ENCODE measurements at places on chromosomes 7 and 10.

DNA sequence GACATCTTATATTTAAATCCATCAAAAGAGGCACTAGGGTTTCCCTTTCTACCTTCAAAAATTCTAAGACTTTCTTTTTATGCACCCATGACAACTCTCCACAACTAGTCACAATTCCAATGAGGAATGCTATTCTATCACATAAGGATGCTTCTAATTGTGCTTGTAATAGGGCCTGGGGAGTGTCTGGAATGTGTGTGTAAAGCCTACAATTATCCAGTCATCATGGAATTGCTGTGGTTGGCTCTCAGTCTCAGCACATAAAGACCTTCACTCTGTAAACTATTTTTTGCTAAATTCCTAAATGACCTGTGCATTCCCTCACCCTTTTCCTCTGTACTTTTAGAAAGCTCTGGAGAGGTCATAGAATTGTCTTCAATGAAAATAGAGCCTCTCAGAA, 86.7 kb downstream of the EPDR1 start:
- no peak for DNase-seq

GRCh38 chr10:54800741-54801421, at the start of gene PCDH15:
Gene PCDH15 (minus strand): TSS chr10:54801231. CDS start chr10:54664262, 136,969 bp downstream.
- peak; percentile 0 for DNase-seq

DNA sequence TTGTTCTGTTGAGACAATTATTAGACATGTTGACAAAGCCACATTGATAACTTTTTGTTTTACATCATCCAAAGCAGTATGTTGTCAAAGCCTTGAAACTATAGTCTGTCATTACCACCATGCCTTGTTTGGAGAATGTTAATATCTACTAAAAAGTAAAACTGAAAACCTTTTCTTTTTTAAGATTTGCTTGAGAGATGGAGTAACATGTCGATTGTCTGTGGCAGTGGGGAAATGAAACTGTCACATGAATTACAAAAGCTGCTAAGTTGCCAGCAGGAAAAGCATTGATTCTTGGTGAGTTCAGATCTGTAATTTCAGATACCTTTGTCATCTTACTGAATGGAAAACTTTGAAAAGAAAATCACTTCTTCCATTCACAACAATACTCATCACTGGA, 69.1 kb downstream of the TFPI2 start:
- no peak for DNase-seq

GRCh38 chr10:80454513-80455460, 677 bp downstream of the TSPAN14 start:
- no peak for DNase-seq

GRCh38 chr10:119473771-119474170, 68.7 kb downstream of the RGS10 start:
- DNase-seq: no peak

DNA sequence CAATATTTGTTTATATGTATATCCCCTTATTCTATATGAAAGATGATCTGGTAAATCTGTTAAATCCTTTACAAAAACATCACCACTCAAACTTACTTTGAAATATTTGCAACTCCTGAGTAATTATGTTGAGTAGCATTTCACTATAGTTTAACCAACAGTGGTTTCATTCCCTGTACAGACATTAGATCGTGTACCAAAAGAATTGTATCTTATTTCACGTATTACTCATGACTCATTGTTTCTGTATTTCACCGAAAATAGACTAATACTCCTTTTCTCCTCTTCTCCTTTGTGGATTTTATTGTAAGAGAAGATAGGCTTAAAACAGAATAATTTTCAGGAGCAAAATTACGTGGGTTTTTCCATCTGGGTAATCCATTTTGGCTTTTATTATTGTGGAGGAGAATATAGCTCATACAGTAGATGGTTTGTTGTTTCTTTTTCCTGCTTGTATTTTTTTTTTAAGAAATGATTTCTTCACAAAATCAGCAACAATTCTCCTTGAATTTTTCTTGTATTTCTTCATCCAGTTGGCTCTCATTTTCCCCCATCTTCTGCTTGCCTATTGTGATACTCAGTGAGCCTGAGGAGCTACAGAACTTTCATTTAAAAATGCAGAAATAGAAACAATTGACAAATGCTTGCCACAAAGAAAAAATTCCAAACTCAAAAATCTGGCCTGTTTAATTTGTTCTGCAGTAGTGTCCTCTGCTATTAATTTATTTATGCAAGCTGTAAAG, 90.6 kb upstream of the OIT3 start:
- no peak for DNase-seq

DNA sequence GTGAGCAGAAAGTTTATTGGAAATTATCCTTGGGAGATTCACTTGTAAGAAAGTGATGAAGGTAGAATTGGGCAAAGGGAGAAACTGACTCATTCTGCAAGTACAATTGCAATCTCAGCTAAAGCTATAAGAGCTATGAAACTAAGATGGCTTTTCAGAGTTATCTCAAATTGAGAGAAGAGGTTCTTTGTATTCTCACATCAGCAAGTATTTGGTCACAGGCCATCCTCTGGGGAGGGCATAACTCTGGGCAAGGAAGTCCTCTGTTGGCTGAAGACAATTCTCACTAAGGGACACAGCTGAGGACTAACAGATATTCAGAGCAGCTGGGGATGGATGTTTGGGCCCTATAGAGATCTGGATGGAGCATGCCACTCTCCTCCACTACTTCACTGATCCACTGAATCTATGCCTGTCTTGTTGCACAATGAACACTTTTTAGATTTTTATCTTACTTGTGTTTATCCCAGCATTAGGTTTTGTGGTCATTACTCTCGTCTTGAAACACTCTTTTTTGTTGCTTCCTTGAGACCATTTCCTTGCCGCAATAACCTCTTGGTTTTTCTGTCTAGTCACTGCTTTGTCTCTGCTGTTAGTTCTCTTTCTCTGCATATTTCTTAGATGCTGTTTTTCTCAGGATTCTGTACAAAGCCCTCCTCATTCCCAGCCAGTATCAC, 115.1 kb downstream of the GNAI1 start:
- no peak for DNase-seq

GRCh38 chr7:30881448-30881847, 30.2 kb upstream of the AQP1 start:
- DNase-seq: no peak

DNA sequence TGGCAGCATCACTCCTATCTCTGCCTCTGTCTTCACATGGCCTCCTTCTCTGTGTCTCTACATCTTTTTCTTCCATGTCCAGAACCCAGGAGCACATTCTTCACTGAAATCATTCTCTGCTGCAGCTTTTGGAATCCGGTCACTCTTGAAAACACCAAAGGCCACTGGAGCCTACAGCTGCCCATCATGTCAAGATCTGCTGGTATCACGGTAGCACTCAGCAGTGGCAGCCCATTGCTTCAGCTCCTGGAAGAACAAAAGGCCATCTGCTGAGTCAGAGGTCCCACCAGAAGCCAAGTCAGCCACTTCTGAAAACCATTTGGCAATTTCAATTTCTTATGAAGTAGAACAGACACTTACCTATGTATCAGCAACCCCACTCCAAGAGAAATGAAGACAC, 6.1 kb upstream of the PCBD1 start:
- DNase-seq: no peak

DNA sequence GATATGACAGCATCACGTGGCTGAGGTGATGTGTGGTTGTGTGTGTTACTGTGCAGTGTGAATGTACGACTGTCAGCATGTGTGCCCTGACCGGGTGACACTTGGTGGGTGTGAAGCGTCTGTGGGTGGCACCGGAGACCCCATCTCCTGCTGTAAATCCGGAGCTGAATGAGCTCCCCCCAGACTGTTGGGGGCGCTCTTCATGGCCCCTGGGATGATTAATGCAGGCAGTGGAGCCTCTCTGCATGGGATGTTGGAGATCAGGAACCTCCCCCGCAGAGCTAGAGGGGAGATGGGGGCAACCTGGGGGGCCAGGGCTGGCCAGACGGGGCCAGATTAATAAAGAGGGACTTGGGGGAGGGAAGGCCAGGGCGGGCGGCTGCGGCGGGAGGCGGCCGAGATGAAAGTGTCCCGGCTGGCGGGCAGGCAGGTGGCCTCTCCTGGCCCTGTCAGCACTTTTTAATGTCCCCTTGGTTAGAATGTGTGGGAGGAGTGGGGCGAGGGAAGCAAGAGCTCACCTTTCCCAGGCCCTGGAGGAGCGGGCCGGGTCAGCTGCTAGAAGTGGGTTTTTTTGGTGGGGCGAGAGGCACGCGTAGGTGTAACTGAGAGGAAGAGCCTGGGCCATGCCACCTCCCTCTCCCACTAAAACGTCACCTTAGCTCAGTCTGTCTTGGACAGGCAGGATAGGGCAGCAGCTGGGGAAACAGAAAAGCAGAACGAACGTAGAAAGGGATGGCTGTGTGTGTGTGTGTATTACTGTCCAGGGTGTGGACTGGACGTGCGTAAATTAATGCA, 34.1 kb downstream of the HIF1AN start:
- DNase-seq: no peak

GRCh38 chr7:93185303-93186027, 37.3 kb upstream of the SAMD9L start:
- DNase-seq: no peak

DNA sequence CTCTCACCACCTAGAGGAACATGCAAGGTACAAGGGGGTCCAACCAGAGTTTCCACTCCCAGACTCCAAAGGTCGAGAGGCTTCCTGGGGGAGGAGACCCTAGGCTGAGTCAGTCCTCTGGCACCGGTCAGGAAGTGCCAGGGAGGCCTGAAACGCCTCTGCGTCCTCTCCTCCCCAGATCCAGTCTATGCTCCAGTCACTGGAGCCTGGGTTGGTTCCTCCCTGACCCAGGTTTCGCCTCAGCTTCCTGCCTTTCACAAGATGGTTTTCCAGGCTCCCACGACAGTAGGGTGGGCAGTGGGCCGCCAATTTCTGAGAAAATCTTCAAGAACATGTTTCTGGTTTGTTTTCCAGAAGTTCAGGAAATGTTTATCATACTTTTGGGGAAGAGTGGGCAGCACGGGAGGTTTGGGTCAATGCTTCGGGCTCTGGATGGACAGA, 30.0 kb downstream of the DUSP5 start:
- no peak for DNase-seq

DNA sequence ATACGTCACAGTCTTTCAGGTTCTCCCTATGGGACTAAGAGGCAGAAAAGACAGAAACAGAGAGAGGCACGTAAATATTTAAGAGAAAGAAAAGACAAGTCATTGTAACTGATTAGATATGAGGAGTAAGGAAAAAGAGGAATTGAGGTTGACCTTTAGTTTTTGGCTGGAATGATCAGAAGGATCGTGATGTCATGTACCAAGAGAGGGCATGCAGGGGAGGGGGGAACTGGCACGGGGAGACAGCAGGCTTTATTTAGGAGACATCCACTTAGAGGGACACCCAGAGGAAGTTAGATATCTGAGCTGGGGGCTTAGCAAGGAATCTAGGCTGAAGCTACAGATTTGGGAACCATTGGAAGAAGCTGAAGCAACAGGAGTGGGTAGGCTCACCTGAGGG, 9.2 kb upstream of the LRRC20 start:
- DNase-seq: no peak

DNA sequence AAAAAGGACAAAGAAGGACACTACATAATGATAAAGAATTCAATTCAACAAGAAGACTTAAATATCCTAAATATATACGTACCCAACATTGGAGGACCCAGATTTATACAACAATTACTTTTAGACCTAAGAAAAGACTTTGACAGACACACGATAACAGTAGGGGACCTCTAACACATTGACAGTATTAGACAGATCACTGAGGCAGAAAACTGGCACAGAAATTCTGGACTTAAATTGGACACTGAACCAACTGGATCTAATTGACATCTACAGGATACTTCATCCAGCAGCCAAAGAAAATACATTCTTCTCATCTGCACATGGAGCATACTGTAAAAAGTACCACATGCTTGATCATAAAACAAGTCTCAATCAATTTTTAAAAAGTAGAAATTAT, 103.8 kb downstream of the DGKI start:
- DNase-seq: no peak

DNA sequence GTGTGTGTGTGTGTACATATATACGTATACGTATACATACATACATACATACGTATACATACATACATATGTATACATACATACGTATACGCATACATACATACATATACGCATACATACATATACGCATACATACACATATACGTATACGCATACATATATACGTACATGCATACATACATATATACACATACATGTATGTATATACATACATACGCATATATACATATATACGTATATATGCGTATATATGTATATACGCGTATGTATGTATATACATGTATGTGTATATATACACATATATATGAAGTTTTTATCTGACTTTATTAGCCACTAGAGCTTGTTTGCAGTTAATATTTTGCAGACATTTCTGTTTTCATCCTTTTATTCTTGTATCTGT, 63.3 kb downstream of the TBC1D12 start:
- no peak for DNase-seq

DNA sequence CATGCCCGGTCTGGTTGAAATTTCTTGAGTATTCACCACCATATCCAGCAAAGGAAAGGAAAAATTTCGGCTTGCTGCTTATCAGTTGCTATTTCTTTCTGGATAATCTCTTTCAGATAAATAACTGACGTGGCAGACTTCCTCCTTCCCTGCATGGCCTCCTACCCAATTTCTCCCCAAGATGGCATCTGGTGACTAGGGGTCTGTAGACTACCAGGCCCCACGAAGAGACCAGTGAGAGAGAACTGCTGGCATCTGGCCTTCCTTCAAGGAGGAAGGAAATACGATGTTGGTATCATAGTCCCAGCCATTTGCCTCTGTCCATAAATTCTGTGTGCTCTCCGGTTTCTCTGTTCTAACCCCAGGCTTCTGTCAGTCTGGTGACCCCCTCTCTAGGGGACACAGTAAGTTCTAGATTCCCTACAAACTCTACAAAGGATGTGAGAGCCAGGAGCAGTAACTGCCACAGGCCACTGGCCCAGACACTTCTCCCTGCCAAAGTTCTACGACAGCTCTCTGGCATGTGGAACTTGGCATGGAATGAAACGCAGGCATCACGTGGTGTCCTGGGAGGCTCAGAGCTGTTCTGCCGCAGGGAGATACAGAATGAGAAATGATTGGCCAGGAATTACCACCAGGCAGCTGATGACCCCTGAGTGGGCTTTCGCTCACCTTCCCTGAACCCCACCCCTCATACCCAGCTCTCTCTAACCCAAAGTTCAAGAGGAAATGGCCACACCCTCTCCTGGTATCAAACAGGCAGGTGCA, 30.0 kb upstream of the MSRB2 start:
- no peak for DNase-seq

- no peak for DNase-seq
These were observed 105.6 kb upstream of the GPR26 start for GRCh38 chr10:123560301-123561140.

DNA sequence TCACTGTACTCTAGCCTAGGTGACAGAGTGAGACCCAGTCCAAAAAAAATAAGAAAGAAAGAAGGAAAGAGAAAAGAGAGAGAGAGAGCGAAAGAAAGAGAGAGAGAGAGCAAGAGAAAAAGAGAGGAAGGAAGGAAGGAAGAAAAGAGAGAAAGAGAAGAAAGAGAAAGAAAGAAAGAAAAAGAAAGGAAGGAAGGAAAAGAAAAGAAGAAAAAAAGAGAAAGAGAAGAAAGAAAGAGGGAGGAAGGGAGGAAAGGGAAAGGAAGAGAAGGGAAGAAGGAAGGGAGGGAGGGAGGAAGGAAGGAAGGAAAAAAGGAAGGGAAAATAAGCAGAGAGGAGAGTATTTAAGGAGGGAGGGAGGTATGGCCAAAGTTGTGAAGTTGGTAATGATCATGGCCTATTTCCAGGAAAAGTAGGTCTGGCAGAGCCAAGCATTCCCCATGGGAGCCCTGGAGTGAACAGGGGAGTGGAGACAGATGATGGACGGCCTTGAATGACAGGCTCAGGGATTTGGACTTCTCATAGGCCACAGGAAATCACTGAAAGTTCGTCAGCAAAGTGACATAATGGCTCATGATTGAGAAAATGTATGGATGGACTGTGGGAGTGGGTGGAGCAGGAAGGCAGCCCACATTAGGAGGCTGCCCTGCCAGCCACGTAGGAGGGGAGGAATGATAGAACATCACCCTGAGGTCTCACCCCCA, 44.8 kb upstream of the CUX1 start:
- no peak for DNase-seq

All from NCI-H1436 treated with DMSO at 0.1 percent for 48 hours (cell line).